Kidney epithelial cell (primary cell): ENCODE measurements at places on chromosomes 3 and 15. TPM values are rescaled to one million over a fixed set of nuclear protein-coding genes. Genes with fewer than 3 reads are reported as not detected.

DNA sequence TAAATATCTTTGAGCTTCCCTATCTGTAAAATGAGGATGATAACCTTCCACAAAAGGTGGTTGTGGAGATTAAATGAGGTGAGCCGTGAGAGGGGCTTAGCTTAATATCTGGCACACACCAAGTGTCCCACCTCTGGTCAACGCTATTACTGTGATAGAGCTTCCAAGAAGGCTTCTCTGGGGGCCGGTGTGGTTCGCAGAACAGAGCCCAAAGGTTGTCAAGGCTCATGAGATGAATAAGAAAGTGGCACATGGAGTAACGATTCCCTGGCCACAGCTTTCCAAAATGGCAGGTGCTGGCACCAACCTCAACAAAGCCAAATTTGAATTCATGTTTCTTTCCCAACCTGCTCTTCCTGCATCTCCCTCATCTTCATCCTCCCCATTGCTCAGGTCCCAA, 10.4 kb downstream of the KY start:
- DNase-seq, result no peak

The SNURF gene
- 1.4 and 2.5 TPM in 2 replicates for total RNA-seq

The ITIH1 gene
- not detected in 2 replicates for total RNA-seq

DNA sequence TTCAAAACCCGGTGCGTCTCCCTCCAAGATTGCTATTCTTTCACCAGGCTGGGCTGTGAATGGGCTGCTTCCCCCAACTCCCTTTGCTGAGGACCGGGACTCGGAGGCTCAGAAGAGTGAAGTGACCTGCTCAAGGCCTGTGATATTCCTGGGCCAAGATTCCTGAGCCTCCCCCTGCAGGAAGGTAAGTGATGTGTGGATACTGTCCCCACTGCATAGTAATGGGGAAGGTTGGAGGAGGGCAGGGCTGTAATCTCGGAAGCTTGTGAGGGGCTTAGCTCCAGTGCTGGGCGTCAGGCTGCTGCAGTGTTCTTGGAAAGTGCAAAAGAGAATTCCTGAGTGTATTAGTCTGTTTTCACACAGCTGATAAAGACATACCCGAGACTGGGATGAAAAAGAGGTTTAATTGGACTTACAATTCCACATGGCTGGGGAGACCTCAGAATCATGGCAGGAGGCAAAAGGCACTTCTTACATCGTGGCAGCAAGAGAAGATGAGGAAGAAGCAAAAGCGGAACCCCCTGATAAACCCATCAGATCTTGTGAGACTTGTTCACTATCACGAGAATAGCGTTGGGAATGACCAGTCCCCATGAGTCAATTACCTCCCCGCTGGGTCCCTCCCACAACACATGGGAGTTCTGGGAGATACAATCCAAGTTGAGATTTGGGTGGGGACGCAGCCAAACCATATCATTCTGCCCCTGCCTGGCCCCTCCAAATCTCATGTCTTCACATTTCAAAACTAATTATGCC, 67.6 kb downstream of the EFCAB12 start:
- DNase-seq, result no peak

- DNase-seq, result no peak
Observed at GRCh38 chr3:141240687-141241615, 9.3 kb downstream of the PXYLP1 start.

- no peak for DNase-seq
Observed at GRCh38 chr3:127585813-127586413, 4.6 kb downstream of the TPRA1 start.

The ARL14 gene
- total RNA-seq, result 0.08 and 0.21 TPM in 2 replicates

DNA sequence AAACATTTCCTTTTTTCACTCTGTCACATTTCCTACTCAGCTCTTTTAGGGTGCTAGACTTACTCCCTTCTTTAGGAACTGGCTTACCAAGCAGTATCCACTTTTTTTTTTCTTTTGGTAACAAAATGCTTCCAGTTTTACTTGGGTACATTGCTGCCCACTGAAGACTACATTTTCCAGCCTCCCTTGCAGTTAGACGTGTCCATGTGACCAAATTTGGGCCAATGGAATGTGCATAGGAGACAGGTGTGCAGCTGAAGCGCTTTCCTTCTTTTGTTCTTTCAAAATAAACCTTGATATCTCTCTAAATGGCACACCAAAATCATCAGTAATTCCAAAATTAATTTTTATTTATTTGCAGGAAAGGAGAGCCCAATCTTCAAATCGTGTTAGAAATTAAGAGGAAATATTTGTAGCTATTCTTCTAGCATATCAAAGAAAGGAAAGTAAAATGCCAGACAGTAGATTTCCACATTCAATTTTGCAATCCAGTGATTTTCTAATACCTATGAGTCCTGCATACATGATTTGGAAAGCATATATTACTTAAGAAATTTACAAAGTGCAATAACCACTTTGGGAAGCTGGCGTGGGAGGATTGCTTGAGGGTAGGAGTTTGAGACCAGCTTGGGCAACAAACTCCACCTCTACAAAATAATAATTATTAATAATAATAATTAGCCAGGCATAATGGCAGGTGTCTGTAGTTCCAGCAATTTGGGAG, 422.0 kb upstream of the FRG2C start:
- no peak for DNase-seq

The GABRR3 gene
- not detected in 2 replicates for total RNA-seq

- no peak for DNase-seq
Observed at GRCh38 chr3:127784865-127785710, 37.2 kb downstream of the MGLL start.

DNA sequence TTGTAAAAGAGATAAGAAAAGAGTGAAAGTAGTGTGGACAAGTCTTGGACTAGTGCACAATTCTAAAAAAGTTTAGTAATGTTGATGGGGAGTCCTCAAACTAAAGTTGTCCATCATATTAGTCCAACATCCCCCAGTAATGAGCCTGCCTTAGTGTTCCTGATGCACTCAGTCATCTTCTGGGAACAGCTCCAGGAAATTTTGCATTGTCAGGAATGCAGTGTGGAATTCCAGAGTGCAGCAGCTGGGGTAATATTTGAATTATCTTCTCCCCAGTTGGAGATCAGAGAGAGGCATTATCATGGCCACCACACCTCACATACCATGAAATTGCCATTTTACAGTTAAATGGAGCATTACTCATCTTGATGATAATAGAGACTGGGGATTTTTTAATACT, 528.8 kb upstream of the NAALADL2 start:
- DNase-seq, result no peak

DNA sequence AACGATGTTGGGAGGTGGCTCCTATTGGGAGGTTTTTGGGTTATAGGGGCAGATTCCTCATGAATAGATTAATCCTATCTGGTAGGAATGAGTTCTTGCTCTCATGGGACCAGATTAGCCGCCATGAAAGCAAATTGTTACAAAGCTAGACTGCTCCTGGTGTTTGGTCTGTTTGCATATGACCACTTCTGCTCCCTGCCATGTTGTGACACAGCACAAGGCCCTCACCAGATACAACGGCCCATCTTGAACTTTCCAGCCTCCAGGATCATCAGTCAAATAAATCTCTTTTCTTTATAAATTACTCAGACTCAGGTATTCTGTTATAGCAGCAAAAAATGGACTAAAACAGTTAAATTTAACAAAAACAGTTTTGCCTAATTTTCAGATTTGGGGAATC, 34.4 kb downstream of the TRIM42 start:
- DNase-seq, result no peak

GRCh38 chr3:66789580-66790237, 208.4 kb upstream of the KBTBD8 start:
- DNase-seq, result no peak

- no peak for DNase-seq
Observed at GRCh38 chr15:31365032-31365654, 38.5 kb downstream of the KLF13 start.

DNA sequence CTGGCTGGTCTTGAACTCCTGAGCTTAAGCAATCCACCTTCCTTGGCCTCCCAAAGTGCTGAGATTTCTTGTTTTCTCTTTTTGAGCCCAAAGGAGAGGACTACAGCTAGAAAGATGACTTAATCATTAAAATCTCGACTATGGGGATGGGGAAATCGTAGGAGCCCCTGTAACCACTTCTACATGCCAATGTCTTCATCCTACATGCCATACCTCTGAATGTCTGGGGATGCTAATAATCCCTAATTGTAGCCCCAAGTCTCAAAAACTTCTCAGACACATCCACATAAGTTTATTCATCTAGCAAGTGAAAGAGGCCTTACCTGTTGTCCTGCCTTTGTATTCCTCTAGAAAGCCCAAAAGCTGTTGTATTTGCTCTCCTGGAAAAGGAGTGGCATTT, 3.7 kb upstream of the RHOV start:
- no peak for DNase-seq

DNA sequence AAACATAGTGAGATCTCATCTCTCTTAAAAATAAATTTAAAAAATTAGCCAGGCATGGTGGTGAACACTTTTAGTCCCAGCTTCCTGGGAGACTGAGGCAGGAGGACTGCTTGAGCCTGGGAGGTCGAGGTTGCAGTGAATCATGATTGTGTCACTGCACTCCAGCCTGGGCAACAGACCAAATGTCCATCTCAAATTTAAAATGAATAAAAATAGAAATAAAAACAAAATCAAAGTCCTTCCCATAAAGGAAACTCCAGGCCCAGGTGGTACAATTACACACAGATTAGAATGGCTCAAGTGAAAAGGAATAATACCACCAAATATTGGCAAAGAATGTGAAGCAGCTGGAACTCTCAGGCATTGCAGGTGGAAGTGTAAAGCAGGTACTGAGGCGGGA, 19.3 kb upstream of the ATP10A start:
- no peak for DNase-seq

DNA sequence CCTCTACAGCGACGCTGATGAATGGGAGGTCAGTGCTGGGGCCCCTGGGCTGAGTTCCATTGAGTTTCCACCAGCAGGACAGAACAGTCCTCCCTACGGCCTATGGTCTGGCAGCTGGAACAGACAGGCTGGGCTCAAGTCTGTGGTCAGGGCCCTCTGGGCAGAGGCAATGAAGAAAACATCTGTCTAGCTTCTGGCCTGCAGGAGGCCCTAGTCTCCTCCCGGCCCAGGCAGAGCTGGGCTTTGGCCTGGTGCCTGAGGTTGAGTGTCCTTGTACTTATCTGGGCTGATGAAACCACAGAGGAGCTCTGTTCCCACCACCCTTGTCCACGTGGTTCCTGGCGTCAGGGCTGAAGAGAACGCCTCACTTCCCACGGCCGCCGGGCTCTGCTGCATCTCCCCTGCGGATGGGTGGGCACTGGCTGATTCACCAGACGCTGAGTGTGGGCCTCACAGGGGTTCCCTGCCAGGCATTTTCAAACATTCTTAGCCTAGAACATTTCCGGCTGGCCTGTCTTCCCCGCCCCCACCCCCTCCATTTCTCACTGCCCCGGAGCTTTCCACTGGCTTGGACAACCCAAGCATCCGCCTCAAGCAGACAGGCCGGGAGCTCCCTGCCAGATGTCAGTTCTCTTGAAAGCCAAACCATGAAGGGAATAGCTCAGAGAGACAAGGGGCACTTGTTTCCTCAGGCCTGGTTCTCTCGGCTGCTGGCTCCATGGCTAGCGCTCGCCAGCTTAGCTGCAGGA, 20.3 kb downstream of the PPCDC start:
- DNase-seq, result peak; percentile 93

The SLC9A9 gene
- total RNA-seq, result 0.41 and 3.0 TPM in 2 replicates

GRCh38 chr3:187630404-187630803, 39.8 kb downstream of the SST start:
- DNase-seq, result no peak

The ACP3 gene
- total RNA-seq, result 0.46 and 1.8 TPM in 2 replicates

- no peak for DNase-seq
Observed at GRCh38 chr3:56469141-56469540, 874 bp upstream of the ERC2 start.

The HHLA2 gene
- total RNA-seq, result 0.79 TPM in 1 of 2 replicates, not detected in the other

DNA sequence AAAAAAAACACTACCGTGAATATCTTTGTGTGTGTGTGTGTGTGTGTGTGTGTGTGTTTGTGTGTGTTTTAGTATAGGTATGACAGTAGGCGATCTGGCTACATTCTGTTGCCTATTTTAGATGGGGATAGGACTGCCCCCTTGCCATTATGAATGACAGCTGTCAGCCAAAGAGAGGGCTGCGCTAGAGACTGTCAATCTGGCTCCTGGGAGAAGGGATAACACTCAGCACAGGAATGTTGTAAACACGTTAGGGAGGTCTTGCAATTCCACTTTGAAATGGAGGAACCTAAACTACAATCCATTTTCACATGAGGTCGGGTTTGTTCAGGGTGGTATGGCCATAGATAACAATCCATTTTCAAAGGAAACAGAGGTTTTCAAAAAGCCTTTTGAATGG, 14.1 kb upstream of the ETV5 start:
- no peak for DNase-seq

GRCh38 chr3:83216919-83217594, 1455.6 kb upstream of the GBE1 start:
- DNase-seq, result no peak

- no peak for DNase-seq
Observed at GRCh38 chr3:41974223-41974622, 12.3 kb upstream of the ULK4 start.
